ENCODE measurements at places on chromosomes 4 and X.

DNA sequence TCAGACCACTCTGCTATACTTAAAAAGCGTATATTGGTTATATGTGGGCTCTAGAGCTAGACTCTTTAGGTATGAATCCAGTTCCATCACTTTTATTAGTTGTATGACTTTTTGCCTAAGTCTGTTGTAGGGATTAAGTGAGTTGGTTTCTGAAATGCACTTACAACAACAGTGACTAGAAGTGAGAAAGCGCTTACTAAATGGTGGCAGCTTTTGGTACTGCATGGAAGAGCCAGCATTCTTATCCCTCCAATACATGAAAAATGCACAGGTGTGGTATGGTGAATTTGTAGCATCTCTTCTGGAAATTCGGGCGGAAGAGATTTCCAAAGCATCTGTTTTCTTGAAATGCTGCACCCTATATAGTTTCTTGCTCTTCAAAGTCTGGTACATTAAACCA lies 117.1 kb downstream of the SPANXA1 start:
- no peak for DNase-seq

GRCh38 chr4:123023647-123024046 lies 101.2 kb upstream of the NUDT6 start:
- DNase-seq = no peak

- DNase-seq = no peak
These were observed 8.3 kb downstream of the NSD2 start for GRCh38 chr4:1879485-1879884.

GRCh38 chr4:61522312-61522711 lies 322.2 kb downstream of the ADGRL3 start:
- no peak for DNase-seq

GRCh38 chrX:121169099-121170035 lies 122.0 kb downstream of the GLUD2 start:
- no peak for DNase-seq

GRCh38 chr4:41394481-41394894 lies 137.8 kb downstream of the UCHL1 start:
- no peak for DNase-seq

GRCh38 chr4:7212101-7212674 lies 19.9 kb downstream of the SORCS2 start:
- DNase-seq = no peak

- no peak for DNase-seq
These were observed 304.6 kb downstream of the SPRY1 start for GRCh38 chr4:123701131-123701575.

DNA sequence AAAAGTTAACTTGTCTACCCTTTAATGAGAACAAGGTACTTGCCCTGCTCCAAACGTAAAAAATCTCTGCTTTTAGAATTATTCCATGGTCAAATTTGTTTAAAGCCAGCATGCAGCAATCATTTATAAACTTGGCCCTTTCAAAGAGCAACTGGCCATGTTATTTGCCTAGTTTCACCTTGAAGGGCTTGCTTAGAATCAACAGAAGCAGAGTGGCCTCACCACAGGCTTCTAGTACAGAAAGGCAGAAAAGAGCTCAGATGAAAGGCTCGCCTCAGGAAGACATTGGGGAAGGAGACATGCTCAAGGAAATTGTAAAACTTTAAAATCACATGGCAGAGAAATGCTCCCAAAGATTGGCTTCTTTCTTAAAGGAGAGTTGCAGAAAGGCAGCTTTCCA lies 53.8 kb upstream of the USP26 start:
- DNase-seq = no peak

- DNase-seq = no peak
These were observed 207.5 kb downstream of the CHRDL1 start for GRCh38 chrX:110588164-110588563.

GRCh38 chr4:3054169-3054759 lies 20.1 kb downstream of the HTT-AS start:
- no peak for DNase-seq

- no peak for DNase-seq
These were observed 45.7 kb upstream of the GATB start for GRCh38 chr4:151806511-151806927.

DNA sequence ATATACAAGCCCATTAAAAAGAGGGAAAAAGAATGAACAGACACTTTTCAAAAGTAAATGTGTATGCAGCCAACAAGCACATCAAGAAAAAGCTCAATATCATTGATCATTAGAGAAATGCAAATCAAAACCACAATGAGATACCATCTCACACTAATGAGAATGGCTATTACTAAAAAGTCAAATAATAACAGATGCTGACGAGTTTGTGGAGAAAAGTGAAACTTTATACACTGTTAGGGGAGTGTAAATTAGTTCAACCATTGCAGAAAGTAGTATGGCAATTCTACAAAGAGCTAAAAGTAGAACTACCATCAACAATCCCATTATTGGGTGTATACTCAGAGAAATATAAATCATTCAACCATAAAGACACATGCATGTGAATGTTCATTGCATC lies 203.0 kb downstream of the ARAP2 start:
- DNase-seq = no peak

- DNase-seq = peak; percentile 17
These were observed 46.2 kb downstream of the PDS5A start for GRCh38 chr4:39931441-39931901.

DNA sequence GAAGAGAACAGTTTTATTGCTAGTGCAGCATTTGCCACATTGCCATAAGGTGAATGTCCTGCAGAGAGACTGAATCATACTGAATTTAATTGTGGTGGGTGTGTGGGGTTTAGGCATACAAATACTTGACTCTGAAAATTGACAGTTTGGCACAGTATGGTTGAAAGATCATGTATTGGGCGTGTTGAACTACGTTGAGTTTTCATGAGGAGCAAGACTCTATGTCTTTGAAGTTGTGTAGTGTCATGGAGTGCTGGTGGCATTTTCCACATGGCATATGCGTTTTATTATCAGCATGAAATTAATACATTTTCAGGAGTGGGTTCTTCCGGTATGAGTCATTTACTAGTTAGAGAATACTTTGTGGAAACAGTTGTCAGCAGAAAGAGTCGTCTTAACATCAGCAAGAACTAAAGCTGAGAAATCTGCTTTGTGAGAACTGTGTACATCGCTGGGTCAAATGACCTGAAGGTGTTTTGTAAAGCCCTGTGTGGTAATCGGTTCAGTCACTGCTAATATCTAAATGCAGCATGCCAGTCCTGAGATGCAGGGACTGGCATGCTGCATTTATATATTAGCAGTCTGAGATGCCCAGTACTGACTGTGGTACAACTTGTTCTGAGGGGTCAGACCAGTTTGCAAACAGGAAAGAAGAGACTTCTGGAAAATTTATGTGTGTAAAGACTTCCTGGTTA lies 50.3 kb downstream of the ARHGAP10 start:
- DNase-seq = no peak

DNA sequence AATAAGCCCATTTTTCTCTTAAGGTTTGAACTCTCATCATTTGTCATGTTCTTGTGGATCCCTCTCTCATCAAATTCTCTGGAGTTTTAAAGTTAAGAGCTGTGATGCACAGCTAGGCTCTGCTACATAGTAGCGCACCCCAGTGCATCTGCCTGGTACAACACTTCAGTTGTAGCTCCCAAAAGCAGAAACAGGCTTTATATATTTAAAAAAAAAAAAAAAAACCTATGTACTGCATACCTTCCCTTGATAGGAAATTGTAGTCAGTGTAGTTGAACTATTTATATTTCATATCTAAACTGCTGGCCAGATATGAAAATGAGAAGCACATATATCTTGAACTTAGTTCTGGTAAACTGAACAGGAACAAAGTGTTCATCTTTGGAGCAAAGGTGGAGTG lies 131.4 kb downstream of the KLHL13 start:
- DNase-seq = no peak

DNA sequence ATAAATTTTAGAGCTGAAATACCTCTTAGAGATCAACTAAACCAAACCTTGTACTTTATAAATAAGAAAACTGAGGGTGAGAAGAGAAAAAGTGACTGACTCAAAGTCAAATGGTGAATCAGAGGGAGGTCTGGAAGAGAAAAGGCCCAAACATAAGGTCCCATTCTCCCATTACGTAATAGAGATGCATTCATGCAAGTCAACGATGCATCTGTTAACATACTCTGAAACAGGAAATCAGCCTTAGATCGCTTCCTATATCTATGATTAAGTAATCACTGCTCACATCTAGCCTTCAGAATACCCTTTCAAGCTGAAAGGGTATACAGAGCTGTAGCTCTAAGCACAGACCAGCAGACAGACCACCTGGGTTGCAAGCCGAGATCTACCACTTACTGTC lies 6.5 kb downstream of the RNF150 start:
- DNase-seq = no peak

DNA sequence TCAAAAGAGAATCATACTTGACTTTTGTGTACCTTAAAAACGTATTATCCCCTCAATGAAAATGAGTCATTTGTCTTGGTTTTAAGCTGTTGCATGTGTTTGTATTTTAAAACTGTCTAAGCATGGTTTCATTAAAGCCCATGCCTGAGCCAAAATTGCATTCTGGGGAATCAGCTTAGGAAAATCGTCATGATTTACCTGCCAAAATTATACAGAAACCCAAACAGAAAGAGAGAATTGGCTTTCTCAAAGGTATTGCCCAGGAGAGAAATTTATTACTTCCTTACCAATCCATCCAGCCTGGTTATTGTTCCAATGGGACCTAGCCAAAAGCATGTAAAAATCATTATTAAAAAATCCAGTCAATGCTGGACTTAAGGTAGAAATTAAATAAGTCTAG lies 37.6 kb downstream of the GPR174 start:
- no peak for DNase-seq

GRCh38 chr4:104470770-104471169 lies 23.9 kb downstream of the CXXC4 start:
- DNase-seq = no peak

DNA sequence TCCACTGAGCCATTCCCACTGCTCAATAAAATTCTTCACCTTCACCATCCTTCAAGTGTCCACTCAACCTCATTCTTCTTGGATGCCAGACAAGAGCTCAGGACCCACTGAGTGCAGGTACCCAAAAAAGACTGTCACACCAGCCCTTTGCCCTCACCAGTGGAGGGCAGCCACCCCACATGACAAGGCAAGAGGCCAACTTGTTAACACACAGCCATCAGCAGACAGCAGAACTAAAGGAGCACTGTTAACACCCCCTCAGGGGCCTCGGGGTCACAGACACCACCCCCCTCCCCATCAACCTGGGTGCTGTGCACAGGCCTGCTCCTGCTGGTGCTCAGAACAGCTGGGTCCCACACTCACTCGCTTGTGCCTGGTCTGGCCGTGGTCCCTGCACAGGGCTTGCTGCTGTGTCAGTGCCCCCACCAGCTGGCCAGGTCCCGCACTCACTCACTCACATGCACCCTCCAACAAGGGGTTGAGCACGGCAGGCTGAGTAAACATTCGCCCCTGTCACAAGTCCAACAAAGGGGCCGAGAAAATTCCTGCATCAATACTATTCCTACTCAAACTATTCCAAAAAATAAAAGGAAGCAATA lies 54.1 kb downstream of the ATRX start:
- no peak for DNase-seq

DNA sequence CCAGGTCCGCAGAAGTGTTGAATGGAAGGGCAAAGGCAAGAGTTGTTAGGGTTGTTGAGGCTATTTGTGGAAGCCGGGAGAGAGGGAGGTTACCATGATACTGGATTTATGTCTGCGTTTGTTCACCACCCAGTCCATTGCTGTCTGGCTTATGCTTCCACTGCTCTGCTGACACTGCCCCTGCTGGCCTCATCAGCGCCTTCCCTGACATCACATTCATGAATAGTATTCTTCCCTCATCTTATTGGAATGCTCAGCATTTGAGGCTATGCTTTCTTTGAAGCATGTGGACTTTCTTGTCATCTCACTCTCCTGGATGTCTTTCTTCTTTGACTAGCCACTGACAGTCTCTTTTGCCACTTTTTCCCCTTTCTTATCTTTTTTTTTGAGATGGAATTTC lies 10.3 kb downstream of the GNL3L start:
- DNase-seq = no peak

GRCh38 chr4:21184788-21185187 lies 484.5 kb downstream of the PACRGL start:
- no peak for DNase-seq

GRCh38 chr4:47624031-47624441 lies 139.0 kb downstream of the ATP10D start:
- DNase-seq = no peak

DNA sequence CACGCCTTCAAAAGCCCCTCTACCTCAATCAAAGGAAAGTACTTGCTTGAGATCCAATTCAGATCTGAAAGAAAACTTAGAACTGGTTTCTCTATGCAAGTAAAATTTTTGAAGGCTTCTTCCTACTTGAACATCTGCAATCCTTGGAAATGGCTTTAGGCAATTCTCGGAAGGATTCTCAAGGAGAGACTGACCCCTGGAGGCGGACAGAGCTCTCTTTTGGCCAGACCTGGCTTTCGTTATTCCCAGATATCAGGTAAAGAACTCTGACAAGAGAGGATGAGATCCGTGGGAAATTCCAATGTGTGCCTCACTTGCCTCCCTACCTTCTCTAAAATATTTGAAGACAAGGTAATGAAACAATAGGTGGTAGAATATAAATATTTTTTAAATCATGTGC lies 670.3 kb upstream of the FAM241A start:
- DNase-seq = no peak

DNA sequence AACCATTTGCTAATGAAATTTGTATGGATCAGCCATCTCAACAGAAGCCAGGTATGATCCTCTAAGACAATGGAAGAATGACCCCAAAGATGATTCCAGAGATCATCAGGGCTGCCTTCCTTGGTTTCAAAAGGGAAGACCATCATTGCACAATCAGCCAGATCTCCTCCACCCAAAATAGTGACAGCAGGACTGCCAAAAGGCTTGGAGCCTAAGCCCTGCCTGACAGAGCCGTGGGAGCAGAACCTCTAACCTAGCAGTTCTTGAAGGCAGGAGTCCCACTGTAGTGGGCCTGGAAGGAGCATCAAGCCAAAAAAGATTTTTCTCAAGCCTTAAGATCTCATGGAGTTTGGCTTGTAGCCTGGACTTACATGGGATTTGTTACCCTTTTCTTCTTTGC lies 226.0 kb downstream of the RASL11B start:
- no peak for DNase-seq

DNA sequence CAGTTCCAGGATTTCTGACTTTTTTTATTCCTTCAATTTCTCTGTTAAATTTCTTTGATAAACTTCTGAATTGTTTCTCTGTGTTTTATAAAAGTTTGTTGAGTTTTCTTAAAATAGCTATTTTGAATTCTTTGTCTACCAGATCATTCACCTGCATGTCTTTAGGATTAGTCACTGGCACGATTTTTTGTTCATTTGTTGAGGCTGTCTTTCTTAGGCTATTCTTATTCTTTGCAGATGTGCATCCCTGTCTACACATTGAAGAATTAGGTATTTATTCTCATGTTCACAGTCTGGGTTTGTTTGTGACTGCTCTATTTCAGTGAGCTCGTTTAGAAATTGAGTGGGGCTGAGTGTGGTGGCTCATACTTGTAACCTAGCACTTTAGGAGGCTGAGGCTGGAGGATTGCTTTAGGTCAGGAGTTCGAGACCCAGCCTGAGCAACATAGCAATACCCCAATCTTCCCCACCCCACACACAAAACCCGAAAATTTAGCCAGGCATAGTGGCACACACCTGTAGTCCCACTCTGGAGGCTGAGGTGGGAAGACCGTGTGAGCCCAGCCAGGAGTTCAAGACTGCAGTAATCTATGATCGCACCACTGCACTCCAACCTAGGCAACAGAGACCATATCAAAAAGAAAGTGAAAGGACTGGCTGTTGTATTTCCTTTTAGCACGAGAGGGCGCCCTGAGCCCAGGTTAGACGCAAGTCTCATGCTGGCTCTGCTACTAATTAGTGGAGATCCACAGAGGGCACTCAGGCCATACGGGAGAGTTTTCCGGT lies 42.0 kb downstream of the F8 start:
- DNase-seq = peak; percentile 64

GRCh38 chr4:107894138-107894603 lies 37.2 kb upstream of the CYP2U1 start:
- DNase-seq = no peak

Measured in T-helper 2 cell (primary cell).